Neuronal stem cell (in vitro differentiated cells): ENCODE measurements at places on chromosomes 2 and 18.

- no peak for DNase-seq
- no peaks in the 10 kb centered on the region for H3K27me3 ChIP-seq
- H3K36me3 ChIP-seq = no peaks in the 10 kb centered on the region
Observed at GRCh38 chr2:233766416-233766815, 6.3 kb downstream of the UGT1A1 start.

DNA sequence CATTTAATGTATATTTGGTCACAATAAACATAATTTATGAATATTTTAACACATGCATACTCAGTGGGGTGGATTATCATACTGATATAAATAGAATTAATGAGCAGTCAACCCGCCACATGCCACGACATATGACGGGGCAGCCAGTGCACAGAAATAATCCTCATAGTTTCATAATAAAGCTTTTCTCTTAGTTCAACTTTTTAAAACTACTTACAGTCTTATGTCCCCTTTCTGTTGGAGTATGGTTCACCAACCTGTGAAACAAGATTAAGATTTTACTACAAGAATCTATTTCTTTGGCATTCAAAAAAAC, 75.6 kb upstream of the ETAA1 start:
- DNase-seq = no peak
- no peak overlapping the region for H3K27ac ChIP-seq
- H3K27me3 ChIP-seq = no peaks in the 10 kb centered on the region
- H3K4me3 ChIP-seq = no peak overlapping the region
- no peaks in the 10 kb centered on the region for H3K4me1 ChIP-seq

DNA sequence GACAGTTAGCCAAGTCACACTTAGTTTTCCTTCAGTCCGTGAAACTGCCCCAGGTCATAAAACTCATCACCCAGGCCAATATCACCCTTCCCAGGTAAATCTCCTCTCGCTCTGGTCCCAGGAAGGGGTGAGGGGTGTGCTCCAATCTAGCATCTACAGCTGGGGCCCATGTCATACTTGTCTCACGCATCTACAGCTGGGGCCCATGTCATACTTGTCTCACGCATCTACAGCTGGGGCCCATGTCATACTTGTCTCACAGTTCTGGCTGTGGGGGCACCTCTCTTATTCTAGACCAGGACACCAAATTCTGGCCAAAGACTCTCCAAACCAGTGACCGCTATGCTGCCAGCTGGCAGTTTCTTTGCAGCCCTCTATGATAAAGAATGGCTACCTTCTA, 123.3 kb upstream of the DLGAP1 start:
- no peak for DNase-seq
- no peak overlapping the region for H3K27ac ChIP-seq
- H3K4me3 ChIP-seq = no peak overlapping the region

GRCh38 chr2:165820296-165820695, 26.2 kb upstream of the GALNT3 start:
- no peaks in the 10 kb centered on the region for H3K4me1 ChIP-seq
- no peak for DNase-seq
- H3K36me3 ChIP-seq = no peaks in the 10 kb centered on the region

DNA sequence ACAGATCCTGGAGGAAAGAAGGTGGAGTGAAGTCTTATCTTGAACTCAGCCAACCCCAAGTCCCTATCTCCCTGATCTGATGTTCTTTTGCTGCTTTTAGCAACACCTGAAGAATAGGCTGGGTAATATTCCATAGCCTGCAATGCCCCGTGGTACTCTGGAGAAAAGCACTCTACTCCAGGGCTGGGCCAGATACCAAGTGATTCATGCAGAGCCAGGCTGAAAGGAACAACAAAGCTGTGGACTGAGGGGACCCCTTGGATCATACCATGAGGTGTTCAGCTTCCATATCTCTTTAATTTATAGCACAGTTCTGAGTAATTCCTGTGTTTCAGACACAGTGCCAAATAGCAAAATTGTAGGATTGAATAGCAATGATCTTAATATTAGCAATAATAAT, 130.6 kb downstream of the NXPH2 start:
- H3K36me3 ChIP-seq = no peaks in the 10 kb centered on the region
- DNase-seq = no peak
- no peak overlapping the region for H3K4me3 ChIP-seq
- H3K27ac ChIP-seq = no peak overlapping the region

GRCh38 chr2:150885236-150885635, 376.4 kb downstream of the RBM43 start:
- H3K27me3 ChIP-seq = no peaks in the 10 kb centered on the region
- no peaks in the 10 kb centered on the region for H3K36me3 ChIP-seq
- no peak overlapping the region for H3K27ac ChIP-seq
- no peaks in the 10 kb centered on the region for H3K4me1 ChIP-seq
- no peak for DNase-seq

GRCh38 chr2:116747103-116747502, 1067.4 kb upstream of the DDX18 start:
- no peak for DNase-seq
- no peaks in the 10 kb centered on the region for H3K27me3 ChIP-seq
- no peak overlapping the region for H3K4me3 ChIP-seq
- H3K27ac ChIP-seq = no peak overlapping the region
- no peaks in the 10 kb centered on the region for H3K36me3 ChIP-seq

GRCh38 chr18:24006712-24007313, 7.7 kb upstream of the TTC39C start:
- no peak for DNase-seq
- peaks cover 51% of the 10 kb centered on the region for H3K27me3 ChIP-seq
- H3K27ac ChIP-seq = no peak overlapping the region
- no peaks in the 10 kb centered on the region for H3K4me1 ChIP-seq

GRCh38 chr2:139359818-139360217, 579.6 kb upstream of the NXPH2 start:
- no peak overlapping the region for H3K4me3 ChIP-seq
- no peak overlapping the region for H3K27ac ChIP-seq
- no peak for DNase-seq
- no peaks in the 10 kb centered on the region for H3K4me1 ChIP-seq
- H3K27me3 ChIP-seq = no peaks in the 10 kb centered on the region

DNA sequence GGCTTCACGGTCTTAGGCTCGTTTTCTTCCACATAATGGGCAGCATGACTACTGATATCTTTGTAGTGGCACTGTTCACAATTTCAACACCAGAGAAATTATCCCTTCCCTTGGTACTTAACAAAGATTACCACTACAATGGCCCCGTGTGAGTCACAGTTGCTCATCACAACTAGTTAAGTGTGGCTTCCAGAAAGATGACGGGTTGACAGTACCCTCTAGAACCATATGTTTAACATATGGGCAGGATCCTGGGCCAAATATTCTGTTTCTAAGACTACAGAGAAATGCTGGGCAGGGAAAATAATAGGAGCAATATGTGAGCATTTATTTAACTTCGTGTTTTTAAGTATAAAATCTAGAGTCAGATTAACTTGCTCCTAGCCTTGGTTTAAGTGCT, 780.1 kb upstream of the LINC00305 start:
- H3K4me3 ChIP-seq = no peak overlapping the region
- no peaks in the 10 kb centered on the region for H3K27me3 ChIP-seq
- no peak overlapping the region for H3K27ac ChIP-seq
- no peak for DNase-seq

GRCh38 chr18:79552696-79553095, 126.9 kb upstream of the CTDP1 start:
- H3K27me3 ChIP-seq = no peaks in the 10 kb centered on the region
- no peak overlapping the region for H3K27ac ChIP-seq
- no peak overlapping the region for H3K4me3 ChIP-seq

GRCh38 chr2:171180229-171180930, 19.7 kb upstream of the TLK1 start:
- H3K4me3 ChIP-seq = no peak overlapping the region
- H3K36me3 ChIP-seq = no peaks in the 10 kb centered on the region
- H3K27ac ChIP-seq = no peak overlapping the region
- peaks cover 8% of the 10 kb centered on the region for H3K27me3 ChIP-seq

DNA sequence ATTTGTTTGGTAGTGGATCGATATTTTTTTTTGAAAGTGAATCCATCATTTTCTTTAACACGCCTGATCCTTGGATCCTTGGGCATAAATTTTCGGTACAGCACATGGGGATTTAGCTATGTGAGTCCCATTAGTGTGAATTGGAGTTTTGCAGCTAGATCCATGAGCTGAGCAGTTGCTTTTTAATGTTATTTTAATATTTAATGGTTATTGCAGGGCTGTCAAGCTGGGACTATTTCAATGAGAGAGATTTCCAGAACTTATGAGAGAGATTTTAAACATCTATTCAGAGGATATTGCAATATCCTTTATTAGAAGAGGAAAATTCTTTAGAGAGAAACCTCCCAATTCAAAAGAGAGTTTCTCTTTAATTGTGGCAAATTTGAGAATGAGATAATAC, 35.6 kb upstream of the TCF4 start:
- no peak overlapping the region for H3K4me3 ChIP-seq
- no peak for DNase-seq
- H3K27ac ChIP-seq = no peak overlapping the region

DNA sequence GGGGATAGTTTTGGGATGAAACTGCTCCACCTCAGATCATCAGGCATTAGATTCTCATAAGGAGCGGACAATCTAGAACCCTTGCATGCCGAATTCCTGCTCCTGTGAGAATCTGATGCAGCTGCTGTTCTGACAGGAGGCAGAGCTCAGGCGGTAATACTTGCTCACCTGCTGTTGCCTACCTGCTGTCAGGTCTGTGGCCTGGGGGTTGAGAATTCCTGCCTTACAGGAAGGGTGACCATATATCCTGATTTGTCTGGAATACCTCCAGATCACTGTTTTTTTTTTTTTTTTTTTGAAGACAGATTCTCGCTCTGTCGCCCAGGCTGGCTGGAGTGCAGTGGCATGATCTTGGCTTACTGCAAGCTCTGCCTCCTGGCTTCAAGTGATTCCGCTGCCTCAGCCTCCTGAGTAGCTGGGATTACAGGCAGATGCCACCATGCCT, 21.7 kb downstream of the ACSL3 start:
- H3K36me3 ChIP-seq = no peaks in the 10 kb centered on the region
- no peak overlapping the region for H3K4me3 ChIP-seq
- H3K4me1 ChIP-seq = peaks cover 3% of the 10 kb centered on the region

GRCh38 chr2:218260742-218261422, at the start of gene GPBAR1:
GPBAR1 (plus strand) TSS chr2:218261015; CDS start chr2:218262725, 1,710 bp downstream.
- DNase-seq = no peak
- no peak within 1 kb of the TSS for H3K4me3 ChIP-seq
- H3K36me3 ChIP-seq = peaks cover 15% of the 10 kb centered on the region
- H3K4me1 ChIP-seq = peaks cover 15% of the 10 kb centered on the region

DNA sequence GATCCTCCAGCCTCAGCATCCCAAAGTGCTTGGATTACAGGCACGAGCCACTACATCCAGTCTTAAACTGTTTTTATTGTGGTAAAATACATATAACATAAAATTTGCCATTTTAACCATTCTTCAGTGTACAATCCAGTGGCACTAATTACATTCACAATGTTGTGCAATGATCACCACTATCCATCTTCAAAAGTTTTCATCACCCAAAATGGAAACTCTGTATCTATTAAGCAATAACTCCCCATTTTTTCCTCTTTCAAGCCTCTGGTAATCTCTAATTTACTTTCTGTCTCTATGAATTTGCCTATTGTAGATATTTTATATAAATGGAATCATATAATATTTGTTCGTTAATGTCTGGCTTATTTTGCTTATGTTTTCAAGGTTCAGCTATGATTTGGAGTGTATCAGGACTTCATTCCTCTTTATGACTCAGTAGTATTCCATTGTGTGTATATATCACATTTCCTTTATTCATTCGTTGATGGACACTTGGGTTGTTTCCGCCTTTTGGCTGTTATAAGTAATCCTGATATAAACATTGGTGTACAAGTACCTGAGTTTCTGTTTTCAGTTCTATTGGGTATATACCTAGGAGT, 71.8 kb downstream of the GFPT1 start:
- H3K4me3 ChIP-seq = no peak overlapping the region
- H3K36me3 ChIP-seq = peaks cover 2% of the 10 kb centered on the region
- H3K27ac ChIP-seq = no peak overlapping the region
- H3K4me1 ChIP-seq = peaks cover under 1% of the 10 kb centered on the region
- DNase-seq = no peak

DNA sequence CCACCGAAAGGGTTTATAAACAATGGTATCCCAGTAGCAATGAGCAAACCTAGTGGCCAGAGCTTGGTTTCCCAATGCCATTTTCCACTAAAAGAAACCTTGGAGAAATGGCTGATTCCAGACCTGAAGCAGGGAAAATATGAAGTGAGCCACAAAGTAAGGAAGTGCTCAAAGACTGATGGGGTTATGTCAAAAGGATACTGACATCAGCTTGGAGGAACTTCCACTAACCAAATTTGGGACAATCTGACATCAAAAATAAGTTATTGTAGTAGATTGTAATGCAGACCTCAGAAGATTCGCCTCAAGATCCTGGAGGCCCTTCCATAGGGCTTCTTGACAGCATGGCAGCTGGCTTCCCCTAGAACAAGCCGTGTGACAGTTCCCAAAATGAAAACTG, 79.4 kb upstream of the SP3 start:
- no peak for DNase-seq
- no peaks in the 10 kb centered on the region for H3K27me3 ChIP-seq
- H3K36me3 ChIP-seq = no peaks in the 10 kb centered on the region
- H3K4me3 ChIP-seq = no peak overlapping the region

- no peak overlapping the region for H3K4me3 ChIP-seq
- no peak overlapping the region for H3K27ac ChIP-seq
- no peaks in the 10 kb centered on the region for H3K4me1 ChIP-seq
- no peaks in the 10 kb centered on the region for H3K27me3 ChIP-seq
Observed at GRCh38 chr2:240397542-240397916, 37.9 kb upstream of the GPC1 start.

GRCh38 chr2:174688079-174688478, 76.2 kb downstream of the CHRNA1 start:
- peaks cover 9% of the 10 kb centered on the region for H3K27me3 ChIP-seq
- H3K27ac ChIP-seq = no peak overlapping the region
- DNase-seq = no peak
- no peak overlapping the region for H3K4me3 ChIP-seq
- no peaks in the 10 kb centered on the region for H3K36me3 ChIP-seq
- peaks cover 4% of the 10 kb centered on the region for H3K4me1 ChIP-seq

- H3K27ac ChIP-seq = no peak overlapping the region
- H3K36me3 ChIP-seq = peaks cover 5% of the 10 kb centered on the region
- no peak for DNase-seq
- no peak overlapping the region for H3K4me3 ChIP-seq
- no peaks in the 10 kb centered on the region for H3K4me1 ChIP-seq
Observed at GRCh38 chr2:200533754-200534153, 7.7 kb downstream of the SGO2 start.

GRCh38 chr2:61173116-61173515, 11.1 kb downstream of the C2orf74 start:
- no peak overlapping the region for H3K4me3 ChIP-seq
- H3K27me3 ChIP-seq = no peaks in the 10 kb centered on the region
- H3K36me3 ChIP-seq = no peaks in the 10 kb centered on the region
- H3K27ac ChIP-seq = no peak overlapping the region
- no peak for DNase-seq
- peaks cover 3% of the 10 kb centered on the region for H3K4me1 ChIP-seq

GRCh38 chr2:65370387-65371073, 61.9 kb downstream of the SPRED2 start:
- no peak overlapping the region for H3K4me3 ChIP-seq
- H3K36me3 ChIP-seq = no peaks in the 10 kb centered on the region
- H3K27ac ChIP-seq = peak overlapping the region; percentile 15
- peaks cover 45% of the 10 kb centered on the region for H3K4me1 ChIP-seq
- H3K27me3 ChIP-seq = no peaks in the 10 kb centered on the region

GRCh38 chr2:156309167-156309566, 23.4 kb downstream of the NR4A2 start:
- H3K36me3 ChIP-seq = no peaks in the 10 kb centered on the region
- DNase-seq = no peak
- peaks cover 10% of the 10 kb centered on the region for H3K27me3 ChIP-seq
- no peaks in the 10 kb centered on the region for H3K4me1 ChIP-seq
